ENCODE measurements at places on chromosomes 7 and 10.

- DNase-seq: no peak
These were observed 22.1 kb upstream of the ZC3HAV1 start for GRCh38 chr7:139131601-139132041.

- peak; percentile 9 for DNase-seq
These were observed at the start of gene IRF5 for GRCh38 chr7:128937647-128938543. Gene IRF5, plus strand, starts transcription at chr7:128937927. Its CDS starts 4,155 bp downstream, at chr7:128942082.

- DNase-seq: no peak
These were observed 8.4 kb upstream of the IFT22 start for GRCh38 chr7:101330011-101330484.

DNA sequence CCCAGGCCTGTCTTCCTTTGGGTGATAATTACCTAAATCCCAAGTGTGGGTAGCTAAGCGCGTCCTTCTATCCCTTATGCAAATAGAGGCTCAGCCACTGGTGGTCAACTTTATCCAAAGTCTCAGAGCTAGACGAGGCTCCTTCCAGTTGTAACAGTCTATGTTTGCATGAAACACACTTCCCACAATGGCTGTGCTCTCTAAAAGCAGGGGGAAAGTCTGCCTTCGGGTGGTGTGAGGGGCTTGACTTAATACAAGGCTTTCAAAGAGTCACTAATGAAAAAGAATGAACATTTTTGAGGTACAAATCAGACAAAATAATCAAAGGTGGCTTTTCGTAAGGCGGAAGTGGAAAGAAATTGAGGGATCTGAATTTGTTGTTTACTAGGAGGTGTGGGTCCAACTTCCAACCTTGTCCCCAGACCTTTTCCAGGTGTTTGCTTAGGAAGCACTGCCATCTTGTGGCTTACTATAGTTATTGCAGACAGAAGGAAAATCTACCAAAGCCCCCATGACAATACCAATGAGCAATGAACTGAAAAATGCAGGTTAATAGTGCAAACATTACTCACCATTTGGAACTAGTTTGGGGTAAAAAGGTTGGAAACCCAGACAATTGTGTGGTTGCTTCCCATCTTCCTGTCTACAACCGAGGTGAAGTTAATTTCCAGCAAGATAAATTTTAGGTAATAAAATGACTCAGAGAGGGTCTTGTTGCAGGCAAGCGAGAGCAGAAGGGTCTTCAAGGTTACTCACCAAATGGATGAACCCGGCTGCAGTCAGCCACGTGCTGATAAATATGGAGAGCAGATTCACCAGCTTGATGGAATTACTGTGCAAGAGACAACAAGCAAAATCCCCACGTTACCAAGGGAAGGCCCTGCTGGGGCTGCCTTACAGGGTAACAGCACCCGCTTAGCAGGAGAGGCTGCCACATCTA is 525.7 kb downstream of the KCNMA1 start:
- DNase-seq: peak; percentile 83

DNA sequence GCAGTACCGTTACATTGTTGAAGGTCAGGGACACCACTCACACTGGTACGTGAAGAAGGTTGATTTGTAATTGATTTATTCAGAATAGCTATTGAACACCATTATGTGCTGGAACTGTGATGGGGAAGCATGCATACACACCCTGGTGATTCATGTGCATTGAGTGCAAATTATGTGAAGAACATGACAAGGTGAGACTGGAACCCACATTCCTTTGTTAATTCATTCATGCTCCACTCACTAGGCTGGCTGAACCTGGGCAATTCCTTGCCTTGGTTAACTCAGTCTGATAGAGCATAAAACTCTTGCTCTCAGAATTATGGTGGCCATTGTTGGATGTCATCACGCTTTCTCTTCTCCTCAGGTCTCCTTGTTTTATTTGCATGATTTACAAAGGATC is 67.3 kb upstream of the TPK1 start:
- DNase-seq: no peak

GRCh38 chr7:100126239-100126930 is 382 bp upstream of the MBLAC1 start:
- DNase-seq: no peak

- DNase-seq: no peak
These were observed 606.2 kb downstream of the PCDH15 start for GRCh38 chr10:54194806-54195205.

GRCh38 chr7:108015740-108016139 is 12.8 kb upstream of the LAMB1 start:
- peak; percentile 37 for DNase-seq

DNA sequence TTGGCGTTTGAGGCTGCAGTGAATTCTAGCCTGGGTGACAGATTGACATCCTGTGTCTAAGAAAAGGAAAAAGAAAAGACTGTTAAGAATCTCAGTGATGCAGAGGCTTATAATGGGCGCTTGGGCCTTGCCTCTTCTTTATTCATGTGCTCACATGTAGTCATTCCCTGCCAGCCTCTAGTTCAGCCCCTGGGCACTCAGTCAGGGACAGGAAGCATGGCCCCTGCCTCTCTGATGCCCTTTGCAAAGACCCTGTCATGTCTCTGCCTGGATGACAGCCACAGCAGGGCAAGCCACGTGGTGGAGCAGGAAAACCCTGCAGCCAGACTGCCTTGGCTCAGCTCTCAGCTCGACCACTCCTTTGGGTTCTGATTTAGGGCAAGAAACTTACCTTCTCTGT is 368.9 kb downstream of the RPS24 start:
- no peak for DNase-seq

DNA sequence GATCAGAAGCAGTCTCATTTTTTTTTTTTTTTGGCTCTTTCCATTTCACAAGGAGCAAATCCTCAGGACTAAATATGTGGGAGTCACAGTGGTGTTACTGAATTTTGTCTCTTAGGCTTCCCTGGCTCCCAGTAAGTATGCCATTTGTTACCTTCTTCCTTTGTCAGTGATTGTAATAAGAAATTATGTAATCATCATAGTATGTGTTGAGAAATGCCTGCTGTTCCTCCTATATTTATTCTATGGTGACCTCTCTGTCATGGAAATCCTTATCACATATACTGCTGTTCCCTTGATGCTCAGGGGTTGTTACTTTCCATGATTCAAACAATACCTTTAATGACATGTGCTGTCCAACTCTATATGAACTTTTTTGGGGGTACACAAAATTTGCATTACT is 4.8 kb upstream of the OR9A4 start:
- DNase-seq: no peak

GRCh38 chr7:82164813-82165212 is 278.8 kb downstream of the CACNA2D1 start:
- DNase-seq: peak; percentile 85

All from EH (cell line).